SJSA1 (cell line): ENCODE measurements at places on chromosomes 2 and 18. TPM values are rescaled to one million over a fixed set of nuclear protein-coding genes. Genes with fewer than 3 reads are reported as not detected.

GRCh38 chr2:199798831-199799580 lies 52.0 kb downstream of the FTCDNL1 start:
- no peak for DNase-seq
- H3K27ac ChIP-seq = no peak overlapping the region
- H3K27me3 ChIP-seq = peaks cover 21% of the 10 kb centered on the region
- no peak overlapping the region for H3K4me3 ChIP-seq
- no peaks in the 10 kb centered on the region for H3K36me3 ChIP-seq

DNA sequence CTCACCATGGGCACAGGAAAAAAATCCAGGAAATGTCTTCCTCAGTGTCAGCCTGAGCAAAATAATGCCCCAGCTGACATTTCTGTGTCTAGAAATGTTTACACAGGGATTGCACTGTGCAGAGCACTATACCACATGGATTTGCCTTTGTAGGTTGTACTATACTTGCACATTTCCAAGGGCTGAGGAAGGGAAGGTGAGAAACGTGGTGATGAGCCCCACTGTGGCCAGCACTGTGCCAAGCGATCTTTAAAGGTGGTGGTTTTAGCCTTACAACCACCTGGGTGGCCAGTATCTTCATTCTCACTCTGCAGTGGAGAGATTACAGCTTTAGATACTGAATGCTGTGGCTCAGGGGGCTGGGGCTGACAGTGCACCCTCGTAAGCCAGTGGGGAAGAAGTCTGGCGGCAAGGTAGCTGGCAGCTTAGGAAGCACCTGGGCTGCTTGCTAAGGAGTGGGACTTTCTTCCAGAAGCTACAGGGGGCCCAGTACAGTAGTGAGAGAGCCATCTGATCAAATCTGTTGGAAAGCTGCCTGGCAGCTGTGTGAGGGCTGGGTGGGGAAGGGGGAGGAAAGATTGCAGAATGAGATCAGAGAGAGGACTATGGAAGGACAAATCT lies 81.4 kb upstream of the MSH2 start:
- no peak overlapping the region for H3K27ac ChIP-seq
- no peaks in the 10 kb centered on the region for H3K27me3 ChIP-seq
- no peak for DNase-seq
- no peak overlapping the region for H3K4me3 ChIP-seq
- H3K36me3 ChIP-seq = no peaks in the 10 kb centered on the region

GRCh38 chr2:202034249-202035088 lies 814 bp downstream of the FZD7 start:
- H3K36me3 ChIP-seq = peaks cover 48% of the 10 kb centered on the region
- H3K4me3 ChIP-seq = peak overlapping the region; percentile 93
- DNase-seq = peak; percentile 60
- peak overlapping the region; percentile 79 for H3K27ac ChIP-seq

- H3K27ac ChIP-seq = no peak overlapping the region
- no peak overlapping the region for H3K4me3 ChIP-seq
- peaks cover 11% of the 10 kb centered on the region for H3K4me1 ChIP-seq
- H3K36me3 ChIP-seq = no peaks in the 10 kb centered on the region
- peaks cover 66% of the 10 kb centered on the region for H3K27me3 ChIP-seq
- DNase-seq = no peak
Measured at GRCh38 chr2:11481789-11482472, 16.0 kb upstream of the E2F6 start.

DNA sequence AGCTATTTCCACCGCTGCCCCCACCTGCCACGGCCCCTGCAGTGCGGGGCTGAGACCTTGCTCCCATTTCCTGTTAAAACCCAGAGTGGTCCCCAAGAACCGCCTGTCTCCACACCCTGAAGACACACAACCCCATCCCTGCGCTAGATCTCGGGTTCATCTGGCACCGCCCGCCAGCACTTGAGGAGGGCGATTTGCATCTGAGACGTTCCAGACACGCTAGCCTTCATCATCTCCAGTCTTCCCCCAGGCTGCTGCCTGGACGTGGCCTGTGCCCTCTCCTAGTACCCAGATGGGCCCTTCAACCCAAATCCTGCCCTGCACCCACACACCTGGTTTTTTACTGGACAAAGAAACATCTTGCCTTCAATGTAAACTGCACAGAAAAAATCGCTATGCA lies 49.8 kb downstream of the SLC66A2 start:
- no peaks in the 10 kb centered on the region for H3K4me1 ChIP-seq
- H3K27me3 ChIP-seq = no peaks in the 10 kb centered on the region
- peaks cover 12% of the 10 kb centered on the region for H3K36me3 ChIP-seq
- DNase-seq = no peak

DNA sequence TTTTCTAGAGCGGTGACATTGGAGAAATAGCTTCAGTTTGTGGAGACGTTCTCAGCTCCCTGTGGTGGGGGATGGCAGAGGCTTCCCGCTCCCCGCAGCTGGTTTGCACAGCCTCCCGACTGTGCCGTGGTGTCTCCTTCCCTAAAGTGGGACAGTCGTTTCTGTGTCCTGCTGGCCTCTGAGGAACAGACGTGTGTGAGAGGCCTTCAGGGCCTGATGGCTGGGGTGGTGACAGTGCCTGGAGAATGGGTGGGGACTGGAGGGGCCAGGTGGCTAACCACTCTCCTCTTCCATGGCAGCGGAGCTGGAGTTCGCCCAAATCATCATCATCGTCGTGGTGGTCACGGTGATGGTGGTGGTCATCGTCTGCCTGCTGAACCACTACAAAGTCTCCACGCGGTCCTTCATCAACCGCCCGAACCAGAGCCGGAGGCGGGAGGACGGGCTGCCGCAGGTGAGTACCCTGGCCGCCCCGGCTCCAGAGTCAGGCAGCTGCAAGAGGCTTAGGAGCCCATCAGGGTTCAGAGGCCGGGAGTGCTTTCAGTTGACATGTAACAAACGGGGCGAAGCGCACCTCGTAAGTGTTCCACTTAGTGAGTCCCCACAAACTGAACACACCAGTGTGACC lies 105.4 kb downstream of the FAM210A start:
- no peaks in the 10 kb centered on the region for H3K4me1 ChIP-seq
- no peaks in the 10 kb centered on the region for H3K36me3 ChIP-seq
- no peak for DNase-seq
- no peaks in the 10 kb centered on the region for H3K27me3 ChIP-seq
- H3K27ac ChIP-seq = no peak overlapping the region

DNA sequence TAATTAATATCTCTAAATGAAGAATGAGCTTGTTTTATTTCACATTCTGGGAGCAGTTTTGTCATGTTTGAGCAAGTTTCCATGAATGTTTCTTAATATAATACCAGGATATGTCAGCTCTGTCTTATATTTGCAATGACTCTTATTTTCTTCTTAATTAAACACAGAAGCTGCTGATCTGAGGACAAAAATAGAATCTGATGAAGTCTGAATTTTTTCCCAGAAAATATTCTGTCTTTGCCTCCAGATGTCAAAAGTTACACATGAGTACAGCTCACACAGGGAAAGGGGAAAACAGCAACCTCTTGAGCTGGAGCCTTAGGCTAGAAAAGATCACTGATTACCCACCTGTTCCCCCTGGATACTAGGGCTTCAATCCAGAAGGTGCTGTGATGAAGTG lies 606.6 kb upstream of the SYT4 start:
- no peak for DNase-seq
- H3K27ac ChIP-seq = no peak overlapping the region
- no peaks in the 10 kb centered on the region for H3K4me1 ChIP-seq
- H3K4me3 ChIP-seq = no peak overlapping the region
- H3K36me3 ChIP-seq = no peaks in the 10 kb centered on the region
- no peaks in the 10 kb centered on the region for H3K27me3 ChIP-seq

GRCh38 chr2:211745295-211746097 lies 793.1 kb downstream of the ERBB4 start:
- H3K4me3 ChIP-seq = no peak overlapping the region
- H3K36me3 ChIP-seq = no peaks in the 10 kb centered on the region
- H3K27me3 ChIP-seq = 0 out of 2 replicates have a peak, but pooled peaks cover 3% of the 10 kb centered on the region
- DNase-seq = peak; percentile 13
- no peaks in the 10 kb centered on the region for H3K4me1 ChIP-seq

GRCh38 chr18:9086624-9087023 lies 15.9 kb upstream of the NDUFV2 start:
- no peak overlapping the region for H3K4me3 ChIP-seq
- no peak for DNase-seq
- no peak overlapping the region for H3K27ac ChIP-seq
- no peaks in the 10 kb centered on the region for H3K36me3 ChIP-seq
- H3K4me1 ChIP-seq = no peaks in the 10 kb centered on the region

- no peaks in the 10 kb centered on the region for H3K27me3 ChIP-seq
- H3K4me3 ChIP-seq = no peak overlapping the region
- H3K4me1 ChIP-seq = peaks cover 7% of the 10 kb centered on the region
- DNase-seq = no peak
- H3K27ac ChIP-seq = no peak overlapping the region
- no peaks in the 10 kb centered on the region for H3K36me3 ChIP-seq
Measured at GRCh38 chr2:48116497-48116896, 210.2 kb upstream of the FBXO11 start.

GRCh38 chr18:48845174-48845573 lies 105.6 kb downstream of the SMAD7 start:
- DNase-seq = no peak
- peaks cover 61% of the 10 kb centered on the region for H3K4me1 ChIP-seq
- no peaks in the 10 kb centered on the region for H3K27me3 ChIP-seq
- peaks cover 66% of the 10 kb centered on the region for H3K36me3 ChIP-seq

DNA sequence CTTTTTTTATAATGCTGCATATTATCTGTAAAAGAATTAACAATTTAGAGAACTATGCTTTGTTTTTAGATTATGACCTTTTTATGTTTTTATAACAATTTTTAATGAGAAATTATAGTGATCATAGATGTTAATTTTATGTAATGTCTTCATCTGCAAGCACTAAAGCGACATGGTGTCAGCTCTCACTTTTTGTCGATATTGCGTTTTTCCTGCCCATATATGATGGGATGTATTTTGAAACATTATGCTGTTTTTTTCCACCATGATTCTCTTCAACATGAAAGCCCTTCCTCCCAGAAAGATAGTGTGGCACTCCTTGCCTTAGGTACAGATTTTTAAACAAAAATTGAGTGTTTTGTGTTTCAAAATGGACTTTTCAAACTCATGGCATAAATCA lies 104.3 kb downstream of the KCNH7 start:
- DNase-seq = no peak
- H3K36me3 ChIP-seq = no peaks in the 10 kb centered on the region
- H3K27ac ChIP-seq = no peak overlapping the region

DNA sequence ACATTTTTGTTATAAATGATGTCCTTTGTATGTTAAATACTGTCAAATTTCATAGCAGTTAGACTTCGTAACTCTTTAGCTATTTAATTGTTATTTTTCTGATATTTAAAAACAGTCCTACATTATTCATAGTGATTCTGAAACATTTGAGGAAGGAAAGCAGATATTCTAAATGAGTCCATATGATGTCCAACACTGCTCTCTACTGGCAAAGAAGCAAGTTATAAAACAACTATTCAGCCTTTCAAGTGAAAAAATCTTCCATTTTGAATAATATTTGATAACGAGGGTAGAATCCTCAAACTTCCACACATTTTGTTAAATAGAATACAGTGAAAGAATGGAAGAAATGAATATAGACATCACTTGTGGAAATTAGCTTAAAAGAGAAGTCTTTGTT lies 220.8 kb downstream of the GULP1 start:
- no peak overlapping the region for H3K27ac ChIP-seq
- H3K4me3 ChIP-seq = no peak overlapping the region
- no peaks in the 10 kb centered on the region for H3K27me3 ChIP-seq
- H3K36me3 ChIP-seq = 0 out of 2 replicates have a peak, but pooled peaks cover 3% of the 10 kb centered on the region

DNA sequence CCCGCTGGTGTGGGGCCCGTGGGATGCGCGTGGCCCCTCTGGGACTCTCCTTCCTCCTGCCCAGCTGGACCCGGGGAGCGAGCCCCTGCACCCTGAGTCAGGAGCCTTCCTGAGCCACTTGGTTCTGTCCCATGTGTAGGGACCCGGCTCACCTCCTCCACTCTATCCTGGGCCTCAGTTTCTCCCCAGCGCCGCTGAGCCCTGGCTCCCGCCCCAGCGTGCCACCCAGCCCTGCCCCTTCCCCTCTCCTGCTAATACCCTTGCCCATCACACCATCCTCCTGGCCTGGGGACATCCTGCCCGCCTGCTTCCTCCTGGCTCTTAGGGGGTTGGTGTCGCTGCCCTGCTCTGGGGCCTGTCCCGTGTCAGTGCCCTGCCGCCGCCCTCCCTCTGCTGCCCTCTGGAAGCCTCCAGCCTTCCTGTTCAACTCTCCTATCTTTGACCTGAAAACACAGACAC lies 24.8 kb downstream of the GPC1 start:
- no peak overlapping the region for H3K4me3 ChIP-seq
- peak; percentile 39 for DNase-seq
- H3K27ac ChIP-seq = no peak overlapping the region
- H3K36me3 ChIP-seq = peaks cover 14% of the 10 kb centered on the region

DNA sequence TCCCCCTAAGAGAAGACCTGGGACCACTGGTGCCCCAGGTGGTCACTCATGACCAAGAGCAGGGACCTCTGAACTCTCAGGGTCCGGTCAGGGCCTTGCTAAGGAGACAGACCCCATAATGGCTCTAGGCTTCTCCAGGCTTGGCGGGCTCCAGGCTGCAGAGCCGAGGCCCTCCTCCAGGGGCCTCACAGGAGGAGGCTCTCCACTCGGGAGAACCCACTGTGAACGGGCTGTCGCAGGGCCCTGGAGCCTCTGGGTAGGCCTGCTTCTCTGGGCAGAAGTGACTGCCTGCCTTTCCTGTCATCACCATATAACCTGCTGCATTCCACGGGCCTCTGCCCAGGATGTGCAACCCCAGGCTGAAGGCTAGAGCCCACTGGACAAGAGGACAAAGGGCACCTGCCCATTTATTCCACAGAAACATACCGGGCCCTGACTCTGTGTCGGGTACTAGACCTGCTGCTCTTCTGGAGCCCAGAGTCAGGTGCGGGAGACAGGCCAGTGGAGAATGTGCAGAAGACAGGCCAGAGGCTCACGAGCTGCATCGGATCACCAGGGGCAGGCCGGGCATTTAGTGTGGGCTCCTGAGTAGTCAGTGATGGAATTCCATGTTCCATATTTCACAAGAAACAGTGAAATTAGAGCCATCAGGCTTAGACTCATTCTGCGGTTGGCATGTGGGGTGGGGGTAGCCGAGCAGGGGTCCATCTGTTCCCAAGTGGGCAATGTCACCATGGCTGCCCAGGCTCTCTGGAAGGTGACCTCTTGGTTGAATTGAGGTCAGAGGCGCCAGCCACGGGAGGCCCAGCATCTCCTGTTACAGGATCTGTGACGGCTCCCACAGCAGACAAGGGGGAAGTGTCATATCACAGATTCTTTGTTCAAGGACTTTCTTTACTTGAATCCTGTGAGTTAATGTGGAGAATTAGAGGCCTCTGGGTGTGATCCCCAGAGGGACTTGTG lies 220.8 kb downstream of the SH3RF3 start:
- no peaks in the 10 kb centered on the region for H3K36me3 ChIP-seq
- H3K4me1 ChIP-seq = peaks cover 21% of the 10 kb centered on the region
- DNase-seq = peak; percentile 35

GRCh38 chr2:16123856-16124780 lies 183.8 kb downstream of the MYCN start:
- no peaks in the 10 kb centered on the region for H3K4me1 ChIP-seq
- no peaks in the 10 kb centered on the region for H3K36me3 ChIP-seq
- no peak overlapping the region for H3K4me3 ChIP-seq
- H3K27me3 ChIP-seq = no peaks in the 10 kb centered on the region

HRH4 gene
- not detected in 2 replicates for total RNA-seq

FAM237A gene
- not detected in 2 replicates for total RNA-seq

SNRPD1 gene
- 38.0 and 52.2 TPM in 2 replicates for total RNA-seq

OR6B2 gene
- total RNA-seq = not detected in 2 replicates

GCG gene
- total RNA-seq = not detected in 2 replicates

MAP3K19 gene
- total RNA-seq = 0.08 TPM in 1 of 2 replicates, not detected in the other
